SHP77 (cell line): ENCODE measurements at places on chromosomes 3 and 15.

GRCh38 chr15:44713006-44713966 is 2.0 kb downstream of the B2M start:
- peak; percentile 14 for DNase-seq

GRCh38 chr3:128270559-128271492 is 117.5 kb downstream of the EEFSEC start:
- DNase-seq: no peak

- no peak for DNase-seq
These were observed 105.5 kb downstream of the RYK start for GRCh38 chr3:134145183-134145582.

DNA sequence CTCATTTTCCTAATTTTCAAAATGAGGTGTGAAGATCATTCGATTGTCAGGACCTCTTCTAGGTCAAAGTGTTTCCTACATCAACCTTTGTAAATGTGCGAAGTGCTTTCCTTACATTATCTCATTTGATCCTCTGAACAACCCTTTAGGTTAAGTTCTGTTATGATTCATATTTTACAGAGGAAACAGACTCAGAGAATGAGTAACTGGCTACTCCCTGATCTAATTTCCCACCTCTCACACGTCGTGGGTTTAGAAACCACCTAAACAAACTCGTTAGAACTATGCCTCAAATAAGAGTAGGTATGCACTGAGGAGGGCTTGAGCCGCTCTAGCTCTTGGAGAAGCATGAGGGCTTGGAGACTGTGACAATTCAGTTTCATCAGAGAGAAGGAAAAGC is 148.6 kb downstream of the CD47 start:
- no peak for DNase-seq

DNA sequence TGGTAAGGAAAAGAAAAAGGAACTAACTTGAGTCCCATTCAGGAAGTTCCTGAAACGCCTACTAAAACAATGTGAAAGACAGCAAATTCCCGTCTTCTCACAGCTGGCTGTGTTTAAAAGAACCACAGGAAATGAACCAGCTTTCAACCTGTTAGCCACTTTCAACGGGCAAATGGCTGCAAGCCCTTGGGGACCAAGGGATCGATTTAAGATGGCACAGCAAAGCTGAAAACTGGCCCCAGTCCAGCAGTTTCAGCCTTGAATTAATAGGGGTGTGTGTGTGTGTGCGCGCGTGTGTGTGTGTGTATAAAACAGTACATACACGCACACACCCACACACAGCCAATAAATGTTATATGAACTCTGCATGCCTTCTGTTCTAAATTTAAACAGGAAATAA is 168.7 kb upstream of the TMCO5A start:
- DNase-seq: no peak

GRCh38 chr15:31801152-31801551 is 229.2 kb upstream of the CHRNA7 start:
- peak; percentile 24 for DNase-seq

DNA sequence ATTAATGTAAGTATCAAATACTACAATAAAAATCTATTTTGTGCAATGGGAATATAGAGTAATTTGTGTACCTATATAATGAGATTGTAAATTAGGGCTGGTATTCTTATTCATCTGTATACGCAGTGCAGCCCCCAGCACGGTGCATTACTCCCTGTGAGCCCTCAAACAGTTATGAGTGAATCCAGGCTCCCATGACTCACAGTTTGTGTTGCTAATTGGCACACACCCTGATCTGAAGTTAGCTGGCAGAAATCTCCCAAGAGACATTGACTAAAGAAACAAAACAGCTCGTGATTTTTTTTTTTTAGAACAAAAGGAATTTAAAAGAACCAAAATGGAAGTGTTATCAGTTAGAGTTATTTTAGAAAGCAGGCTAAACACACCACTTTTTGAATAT is 15.7 kb downstream of the GK5 start:
- DNase-seq: no peak

DNA sequence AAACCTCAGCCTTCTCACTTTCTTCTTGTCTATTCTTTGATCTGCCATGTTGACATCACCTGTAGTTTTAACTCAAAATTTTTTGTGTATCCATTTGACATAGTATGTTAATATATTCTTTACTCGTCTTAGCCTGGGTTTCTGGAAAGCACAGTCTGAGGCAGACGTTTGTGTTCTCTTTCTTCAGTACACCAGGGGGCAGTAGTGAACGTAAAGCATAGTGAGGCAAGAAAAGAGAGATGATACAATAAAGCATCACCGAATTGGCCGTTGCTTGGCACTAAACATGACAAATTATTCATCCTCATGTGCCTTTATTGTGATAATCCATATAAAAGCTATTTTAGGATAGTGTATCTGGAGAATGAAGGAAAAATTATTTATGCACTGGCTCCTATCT is 141.0 kb upstream of the MYRIP start:
- DNase-seq: peak; percentile 41

DNA sequence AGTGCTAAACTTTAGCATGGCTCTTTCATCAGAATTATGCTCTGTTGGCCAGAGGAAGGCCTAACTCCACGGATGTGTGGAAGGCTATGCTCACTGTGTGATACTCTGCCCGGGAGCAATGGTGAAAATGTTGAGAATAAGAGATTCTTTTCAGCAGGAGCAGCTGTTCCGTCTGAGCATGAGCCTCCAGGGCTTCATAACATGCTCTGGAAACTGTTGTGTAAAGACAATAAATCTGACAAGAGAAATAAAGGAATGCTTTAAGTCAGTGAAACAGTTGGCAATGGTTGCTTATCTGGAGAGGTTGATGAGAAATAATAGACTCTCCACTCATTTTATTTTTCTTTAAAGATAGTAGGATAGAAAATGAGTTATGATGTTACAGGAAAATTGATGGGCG is 269.8 kb downstream of the DIPK2A start:
- DNase-seq: no peak
